Stimulated activated CD8-positive, alpha-beta memory T cell treated with anti-CD3 and anti-CD28 coated beads, Interleukin-4, amount 100 ng/mL, for 48 hours (primary cell): ENCODE measurements at places on chromosomes 11 and 22.

DNA sequence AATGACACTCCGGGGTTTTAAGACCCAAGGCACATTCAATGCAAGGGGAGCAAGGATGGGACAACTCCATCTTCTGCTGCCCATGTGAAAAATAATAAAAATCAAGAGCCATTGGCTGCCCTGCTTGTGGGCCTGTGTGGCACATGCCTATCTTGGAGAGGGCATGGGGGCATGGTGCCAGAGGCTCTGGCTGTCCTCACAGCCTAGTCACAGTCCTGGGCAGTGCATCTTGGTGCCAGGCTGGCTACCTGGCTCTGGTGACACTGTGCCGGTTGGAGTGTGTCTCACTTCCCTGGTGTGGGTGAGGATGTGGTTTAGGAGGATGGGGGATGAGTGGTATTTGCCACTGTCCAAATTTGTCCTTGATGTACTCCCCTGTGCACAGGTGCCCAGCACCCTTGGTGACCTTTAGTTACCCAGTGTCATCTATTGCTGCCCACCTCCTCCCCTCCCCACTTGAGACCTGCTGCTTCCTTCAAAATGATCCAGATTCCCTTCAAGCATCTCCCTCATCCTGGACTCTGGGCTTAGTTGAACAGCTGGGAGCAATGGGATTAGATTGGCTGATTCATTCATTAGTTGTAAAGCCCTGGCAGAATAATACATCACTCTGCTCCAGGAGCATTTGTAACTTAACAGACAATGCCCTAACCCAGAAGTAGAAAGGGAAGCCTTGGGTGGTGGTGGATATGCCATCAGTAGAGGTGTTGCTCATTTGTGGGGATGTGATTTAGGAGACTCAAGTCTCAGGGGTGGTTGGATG lies 4.6 kb downstream of the TMEM86A start:
- no peak for DNase-seq

DNA sequence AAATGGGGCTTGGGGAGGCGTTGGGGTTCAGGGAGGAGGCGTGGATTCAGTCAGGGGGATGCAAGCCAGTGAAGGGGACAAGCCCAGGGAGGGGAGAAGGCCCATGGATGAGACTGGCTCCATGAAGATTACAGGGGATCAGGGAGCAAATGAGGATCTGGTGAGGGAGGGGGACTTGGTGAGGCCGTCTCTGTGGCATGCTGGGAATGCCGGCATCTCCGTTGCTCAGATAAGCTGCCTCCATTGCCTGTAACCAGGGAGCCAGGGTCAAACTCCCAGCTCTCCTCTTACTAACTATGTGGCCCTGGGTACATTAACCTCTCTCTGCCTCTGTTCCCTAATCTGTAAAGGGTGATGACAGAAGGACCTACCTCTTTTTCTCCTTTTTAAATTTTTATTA lies 38.7 kb downstream of the TPBGL start:
- DNase-seq = no peak

DNA sequence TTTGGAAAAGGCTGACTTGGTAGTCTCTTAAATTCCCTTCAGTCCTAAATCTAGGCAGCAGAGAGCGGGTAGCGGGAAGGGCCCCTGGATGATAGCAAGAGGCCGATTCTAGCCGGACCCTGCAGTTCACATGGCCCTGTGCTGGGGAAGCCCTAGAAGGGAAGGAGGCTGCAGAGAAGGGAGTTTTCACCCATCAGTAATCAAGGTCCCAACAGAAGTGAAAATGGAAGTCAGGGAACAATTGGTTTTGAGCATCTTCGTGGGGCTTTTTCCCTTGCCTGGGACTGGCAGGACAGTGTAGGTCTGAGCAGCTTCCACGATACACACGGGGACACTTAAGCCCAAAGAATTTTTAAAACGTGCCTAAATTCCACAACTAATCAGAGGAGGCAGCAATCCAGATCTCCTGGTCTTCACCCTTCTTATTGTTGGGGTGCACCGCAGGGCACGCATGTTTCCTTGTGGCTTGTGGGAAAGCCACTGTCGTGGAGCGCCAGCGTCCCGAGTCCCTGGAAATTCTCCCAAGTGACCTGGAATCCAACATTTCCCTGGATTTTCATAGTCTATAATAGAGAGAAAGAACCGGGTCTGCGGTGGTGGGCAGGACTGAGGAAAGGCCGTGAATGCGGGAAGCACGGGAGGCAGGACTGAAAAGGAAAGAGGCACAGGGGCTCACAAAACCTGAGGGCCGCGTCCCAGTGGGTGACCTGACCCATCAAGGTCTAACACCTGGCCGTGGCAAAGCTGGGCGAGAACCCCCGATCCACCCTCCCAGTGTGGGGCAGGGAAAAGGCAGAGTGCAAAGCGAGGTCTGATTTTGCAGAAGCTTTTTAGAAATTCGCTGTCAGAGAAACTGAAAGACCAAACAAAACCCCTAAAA lies 846 bp upstream of the OAF start:
- peak; percentile 32 for DNase-seq

- no peak for DNase-seq
Observed at GRCh38 chr22:46634011-46634699, 14.0 kb downstream of the GRAMD4 start.

DNA sequence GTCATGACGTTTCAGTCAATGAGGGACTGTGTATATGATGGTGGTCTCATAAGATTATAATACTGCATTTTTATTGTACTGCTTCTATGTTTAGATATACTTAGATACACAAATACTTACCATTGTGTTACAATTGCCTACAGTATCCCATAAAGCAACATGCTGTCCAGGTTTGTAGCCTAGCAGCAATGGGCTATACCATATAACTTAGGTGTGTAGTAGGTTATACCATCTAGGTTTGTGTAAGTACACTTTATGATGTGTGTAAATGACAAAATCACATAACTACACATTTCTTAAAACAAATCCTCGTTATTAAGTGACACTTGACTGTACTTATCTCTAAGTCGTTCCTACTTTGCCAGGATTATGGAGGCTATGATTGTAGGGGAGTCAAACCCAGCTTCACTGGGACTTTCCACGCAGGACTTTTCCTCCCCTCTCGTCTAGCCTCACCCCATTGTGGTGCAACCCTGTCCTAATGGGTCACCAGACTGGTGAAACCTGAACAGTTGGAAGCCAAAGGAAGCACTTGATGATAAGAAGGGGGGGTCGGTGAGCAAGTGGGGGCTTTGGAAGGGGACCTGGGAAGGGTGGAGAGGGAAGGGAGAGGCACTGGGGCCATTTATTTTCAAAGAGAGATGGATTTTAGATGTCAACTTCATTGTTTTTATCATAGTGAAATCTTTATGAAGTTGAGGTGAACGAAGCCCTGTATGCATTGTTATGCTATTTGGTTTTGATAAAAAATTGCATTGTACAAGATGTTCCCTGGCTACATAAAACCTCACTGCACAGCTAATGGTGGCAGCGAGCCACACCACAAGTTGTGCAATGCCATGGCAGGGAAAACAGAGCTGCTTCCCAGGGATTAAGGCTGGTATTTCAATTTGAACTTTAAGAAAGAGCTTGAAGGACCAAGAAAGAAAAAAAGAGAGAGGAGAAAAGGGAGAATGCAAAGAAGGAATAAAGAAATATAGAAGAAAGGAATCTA lies 129.1 kb downstream of the EHF start:
- DNase-seq = no peak

- no peak for DNase-seq
Observed at GRCh38 chr22:26342745-26343410, 86.2 kb upstream of the ASPHD2 start.

DNA sequence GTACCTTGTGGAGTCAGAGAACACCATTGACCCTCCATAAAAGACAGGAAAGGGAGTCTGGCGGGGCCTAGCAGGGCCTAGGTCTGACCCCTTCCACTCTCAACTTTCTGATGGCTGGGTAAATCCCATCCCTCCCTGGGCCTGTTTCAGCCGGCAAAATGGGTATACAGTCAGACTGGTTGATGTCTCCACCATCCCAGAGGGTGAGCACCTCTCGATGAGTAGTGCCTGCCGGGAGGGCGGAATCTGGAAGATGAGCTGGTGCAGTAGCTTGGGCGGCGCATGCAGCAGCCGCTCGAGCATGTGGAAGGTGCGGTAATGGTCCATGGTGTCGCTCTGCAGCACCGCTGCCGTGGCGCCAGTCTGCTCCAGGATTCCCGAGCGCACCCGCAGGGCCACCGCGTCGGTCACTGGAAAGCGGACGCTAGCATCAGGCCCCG lies 528 bp downstream of the FIBP start:
- no peak for DNase-seq

DNA sequence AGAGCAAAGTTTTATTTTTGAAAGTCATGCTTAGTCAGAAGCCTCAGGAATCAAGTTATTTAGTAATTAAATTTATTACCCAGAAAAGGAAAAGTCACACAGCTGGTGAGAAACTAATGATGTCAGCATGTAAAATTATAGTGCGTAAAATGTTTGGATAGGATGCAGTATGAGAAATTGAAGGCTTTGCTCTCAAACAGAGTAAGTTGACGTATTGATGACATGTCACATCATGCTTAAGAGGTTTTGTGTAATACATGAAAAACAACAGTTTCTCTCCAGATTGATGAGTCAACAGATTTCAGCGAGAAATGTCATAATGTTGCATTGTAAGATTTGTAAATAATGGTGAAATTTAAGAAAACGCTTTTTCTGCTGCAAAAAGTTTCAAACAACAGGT lies 769.8 kb downstream of the METTL15 start:
- DNase-seq = no peak

GRCh38 chr11:71302911-71303310 lies 50.5 kb upstream of the SHANK2 start:
- DNase-seq = no peak

DNA sequence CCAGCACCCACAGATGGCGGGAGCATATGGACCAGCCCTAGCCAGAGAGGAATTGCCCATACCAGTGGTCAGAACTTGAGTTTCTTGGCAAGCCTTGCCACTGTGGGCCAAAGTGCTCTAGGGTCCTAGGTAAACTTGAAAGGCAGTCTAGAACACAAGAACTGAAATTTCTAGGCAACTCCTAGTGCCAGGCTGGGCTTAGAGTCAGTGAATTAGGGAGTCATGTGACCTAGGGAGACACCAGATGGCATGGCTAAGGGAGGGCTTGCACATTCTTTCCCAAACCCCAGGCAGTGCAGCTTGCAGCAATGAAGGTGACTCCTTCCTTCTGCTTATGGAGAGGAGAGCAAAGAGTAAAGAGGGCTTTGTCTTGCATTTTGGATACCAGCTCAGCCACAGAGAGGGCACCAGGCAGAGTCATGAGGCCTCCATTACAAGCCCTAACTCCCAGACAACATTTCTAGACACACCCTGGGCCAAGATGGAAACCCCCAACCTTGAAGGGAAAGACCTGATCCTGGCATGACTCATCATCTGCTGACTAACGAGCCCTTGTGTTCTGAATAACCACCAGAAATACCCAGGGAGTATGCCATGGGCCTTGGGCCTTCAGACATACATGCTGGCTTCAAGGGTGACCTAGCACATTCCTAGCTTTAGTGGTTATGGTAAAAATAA lies 19.2 kb upstream of the OR56A3 start:
- DNase-seq = peak; percentile 29

- DNase-seq = no peak
Observed at GRCh38 chr11:119722281-119722794, 6.7 kb downstream of the NECTIN1 start.

DNA sequence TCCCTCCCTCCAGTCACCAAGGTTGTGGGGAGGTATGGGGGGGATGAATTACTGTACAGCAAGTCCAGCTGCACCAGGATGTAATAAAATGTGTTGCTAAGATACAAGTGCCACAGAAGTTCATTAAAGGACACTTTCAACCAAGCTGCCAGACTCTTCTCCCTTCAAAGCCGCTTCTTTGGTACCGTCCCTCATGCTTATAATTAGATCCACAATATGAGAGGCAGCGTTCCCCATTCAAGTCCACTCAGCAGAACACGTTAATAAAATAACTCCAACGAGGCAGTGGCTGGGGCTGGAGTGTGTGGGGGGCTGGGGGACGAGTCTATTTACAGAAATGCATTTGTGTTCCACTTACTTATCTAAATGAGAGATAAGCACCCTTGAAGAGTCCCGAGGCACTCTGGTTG lies 14.7 kb downstream of the PHF21B start:
- DNase-seq = no peak
